ENCODE measurements at places on chromosomes 1 and 21. TPM values are rescaled to one million over a fixed set of nuclear protein-coding genes. Genes with fewer than 3 reads are reported as not detected.

GRCh38 chr1:212228591-212229119, 56.6 kb upstream of the PPP2R5A start:
- DNase-seq: no peak

- DNase-seq: no peak
Measured at GRCh38 chr1:185200889-185201288, 43.9 kb downstream of the SWT1 start.

GRCh38 chr1:175543447-175543846, 199.9 kb downstream of the TNR start:
- DNase-seq: no peak

DNA sequence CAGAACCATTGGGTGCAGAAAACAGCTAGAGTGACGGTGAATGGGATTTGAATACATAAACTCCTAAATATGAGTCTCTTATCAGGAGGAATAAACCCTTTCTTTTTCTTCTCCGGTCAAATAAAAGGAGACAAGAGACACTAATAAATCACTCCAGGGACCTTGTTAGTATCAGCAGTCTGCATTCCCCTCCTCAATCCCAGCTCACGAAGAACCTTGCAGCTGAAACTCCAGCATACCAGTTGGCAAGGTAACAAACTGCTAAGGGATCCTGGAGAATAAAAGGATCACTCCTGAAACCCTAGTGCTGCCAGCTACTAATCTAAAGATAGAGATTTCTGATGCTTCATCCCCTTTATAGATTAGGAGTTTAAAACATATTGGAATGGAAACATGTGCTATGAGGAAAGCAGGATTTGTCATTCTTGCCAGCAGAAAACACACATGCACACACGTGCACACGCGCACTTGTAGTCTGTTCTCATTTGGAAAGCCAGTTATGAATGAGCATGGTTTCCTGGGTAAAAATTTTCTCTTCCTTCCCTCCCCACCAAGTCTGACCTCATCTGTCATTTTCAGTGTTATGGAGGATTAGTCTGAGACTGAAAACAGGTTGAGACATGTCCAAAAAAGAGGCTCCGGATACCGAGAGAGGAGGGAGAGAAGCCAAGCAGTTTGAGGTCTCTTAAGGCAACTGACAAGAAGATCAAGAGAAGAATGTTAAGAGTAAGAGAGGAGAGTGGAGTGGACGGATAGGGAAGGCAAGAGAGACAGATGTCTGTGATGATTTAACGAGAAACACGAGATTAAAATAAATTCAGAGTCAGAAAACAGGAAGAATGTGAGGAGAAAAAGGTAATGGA, 10.9 kb downstream of the IER5 start:
- DNase-seq: no peak

- DNase-seq: no peak
Measured at GRCh38 chr21:42848932-42849758, 30.2 kb downstream of the WDR4 start.

The CCDC185 gene
- total RNA-seq: not detected

The LIX1L gene
- total RNA-seq: 14.2 TPM

The MTR gene
- total RNA-seq: 16.3 TPM

The LRRC71 gene
- not detected for total RNA-seq

The PGLYRP3 gene
- 63.1 TPM for total RNA-seq

Measured in lower leg skin (tissue), 4 donors.